Germinal center (tissue), 1 donor: ENCODE measurements at places on chromosomes 6 and 20.

DNA sequence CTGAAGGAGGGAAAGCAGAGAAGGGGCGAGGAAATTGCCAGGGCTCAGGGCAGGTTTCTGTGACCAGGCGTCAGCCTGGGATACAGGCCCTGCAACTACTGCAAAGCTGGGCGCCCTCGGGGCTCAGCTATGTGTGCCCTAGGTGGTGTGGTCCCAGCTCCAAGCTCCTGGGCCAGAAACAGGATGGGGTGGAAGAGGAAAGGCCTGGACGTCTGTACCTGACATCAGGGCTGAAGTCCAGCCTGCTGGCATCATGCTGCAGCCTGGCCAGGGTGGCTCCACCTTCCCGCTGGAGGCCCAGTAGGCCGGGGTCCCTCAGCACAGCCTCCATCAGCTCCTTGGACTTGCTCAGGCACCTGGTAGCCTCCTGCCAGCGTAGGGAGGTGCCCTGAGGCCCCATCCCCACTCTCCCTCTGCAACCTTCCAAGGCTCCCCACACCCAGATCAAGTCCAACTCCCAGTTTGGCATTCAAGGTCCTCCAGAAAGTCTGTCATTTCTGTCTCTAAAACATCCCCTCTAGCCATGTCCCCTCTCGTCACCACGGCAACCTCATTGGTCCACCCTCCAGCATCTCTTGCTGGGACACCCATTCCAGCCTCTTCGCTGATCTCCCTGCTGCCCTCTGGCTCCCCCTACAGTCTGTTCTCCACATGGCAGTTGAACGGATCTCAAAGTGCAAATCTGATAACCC is 38.2 kb downstream of the KIAA1755 start:
- DNase-seq = peak; percentile 79

DNA sequence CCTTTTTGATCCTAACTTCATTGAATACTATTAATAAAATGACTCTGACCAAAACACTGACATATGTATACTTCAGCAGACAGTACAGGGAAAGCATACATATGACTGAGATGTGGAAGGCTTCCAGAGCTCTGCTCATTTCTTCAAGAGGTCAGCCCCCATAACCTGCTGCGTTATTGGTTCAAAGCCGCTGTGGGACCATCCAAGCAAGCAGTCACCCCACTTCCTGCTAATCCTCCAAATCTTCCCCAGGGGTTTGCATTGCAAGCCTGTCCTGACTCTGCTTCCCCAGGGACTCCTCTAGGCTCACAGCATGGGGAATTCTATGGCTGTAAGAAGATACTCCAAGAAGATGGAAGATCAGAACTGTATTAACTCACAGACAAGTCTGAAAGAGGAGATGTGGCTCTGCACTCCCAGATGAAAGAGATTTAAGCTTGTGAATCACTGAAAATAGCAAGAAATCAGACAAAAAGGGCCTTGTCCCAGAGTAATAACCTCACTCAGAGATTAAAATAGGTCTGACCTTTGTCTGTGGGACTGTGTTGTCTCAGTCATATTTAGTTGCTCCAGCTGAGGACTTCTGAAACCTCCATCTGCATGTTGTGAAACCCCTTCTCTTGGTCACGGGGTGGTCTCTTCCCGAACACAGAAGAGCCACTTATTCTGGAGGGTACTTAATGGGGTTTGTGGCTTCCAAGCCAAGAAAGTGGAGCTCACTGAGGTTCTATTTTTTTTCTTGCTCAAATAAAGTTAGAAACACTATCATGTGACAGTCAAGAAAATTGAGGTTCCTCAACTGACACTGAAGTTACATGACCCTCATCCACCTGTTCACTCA is 101.5 kb upstream of the MARCKS start:
- DNase-seq = peak; percentile 9

GRCh38 chr6:121347484-121347883 is 13.2 kb upstream of the TBC1D32 start:
- DNase-seq = no peak

DNA sequence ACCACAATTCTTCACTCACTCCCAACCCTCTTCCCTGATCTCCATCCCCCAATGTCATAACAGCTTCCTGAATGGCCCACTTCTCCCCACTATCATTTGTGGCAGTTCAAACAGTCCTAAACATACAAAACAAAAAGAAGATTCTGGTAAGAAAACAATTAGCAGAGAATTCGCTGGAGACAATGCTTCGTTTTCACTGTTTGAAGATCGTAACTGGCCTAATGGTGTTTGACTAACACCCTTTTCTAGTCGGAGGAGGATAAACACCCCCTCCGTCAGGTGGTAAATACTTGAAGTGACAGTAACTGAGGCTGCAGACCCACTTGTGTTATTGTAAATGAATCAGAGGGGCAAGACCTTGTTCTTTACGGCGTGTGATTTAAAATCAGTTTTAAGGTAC is 3.8 kb downstream of the EYA2 start:
- DNase-seq = no peak

DNA sequence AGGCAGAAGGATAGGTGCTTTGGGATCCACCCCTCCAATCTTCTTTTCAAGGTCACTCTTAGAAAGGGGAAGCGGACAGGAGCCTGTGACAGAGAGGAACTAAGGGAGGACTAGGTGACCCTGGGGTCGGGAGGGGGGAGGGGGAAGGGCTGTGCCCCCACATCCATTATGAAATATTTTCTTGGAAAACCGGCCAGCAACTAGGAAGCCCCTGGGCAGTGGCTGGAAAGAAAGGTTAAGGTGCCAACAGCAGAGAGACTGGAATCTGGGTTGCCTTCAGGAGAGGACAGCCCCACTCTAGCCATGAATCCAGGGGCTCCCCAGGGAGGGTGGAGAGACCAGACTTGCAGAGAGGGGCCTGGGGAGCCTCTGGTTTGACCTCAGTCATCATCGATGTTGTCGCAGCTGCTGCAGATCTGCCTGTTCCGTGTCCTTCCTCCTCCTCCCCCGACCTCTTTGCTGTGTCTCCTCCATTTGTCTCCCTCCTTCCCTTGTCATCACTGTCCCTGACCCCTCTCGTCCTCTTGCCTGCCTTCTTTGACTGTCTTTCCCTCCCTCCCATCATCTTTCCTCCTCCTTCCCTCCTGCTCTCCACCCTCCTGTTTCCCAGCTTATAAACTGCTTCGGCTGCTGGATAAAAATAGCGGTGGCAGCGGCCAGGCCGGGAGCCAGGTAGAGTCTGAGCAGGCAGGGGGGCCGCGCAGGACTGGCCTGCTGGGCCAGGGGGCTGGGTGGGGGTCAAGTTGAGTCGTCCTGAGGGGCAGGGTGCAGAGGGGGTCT is 3.2 kb downstream of the SLC29A1 start:
- DNase-seq = no peak

DNA sequence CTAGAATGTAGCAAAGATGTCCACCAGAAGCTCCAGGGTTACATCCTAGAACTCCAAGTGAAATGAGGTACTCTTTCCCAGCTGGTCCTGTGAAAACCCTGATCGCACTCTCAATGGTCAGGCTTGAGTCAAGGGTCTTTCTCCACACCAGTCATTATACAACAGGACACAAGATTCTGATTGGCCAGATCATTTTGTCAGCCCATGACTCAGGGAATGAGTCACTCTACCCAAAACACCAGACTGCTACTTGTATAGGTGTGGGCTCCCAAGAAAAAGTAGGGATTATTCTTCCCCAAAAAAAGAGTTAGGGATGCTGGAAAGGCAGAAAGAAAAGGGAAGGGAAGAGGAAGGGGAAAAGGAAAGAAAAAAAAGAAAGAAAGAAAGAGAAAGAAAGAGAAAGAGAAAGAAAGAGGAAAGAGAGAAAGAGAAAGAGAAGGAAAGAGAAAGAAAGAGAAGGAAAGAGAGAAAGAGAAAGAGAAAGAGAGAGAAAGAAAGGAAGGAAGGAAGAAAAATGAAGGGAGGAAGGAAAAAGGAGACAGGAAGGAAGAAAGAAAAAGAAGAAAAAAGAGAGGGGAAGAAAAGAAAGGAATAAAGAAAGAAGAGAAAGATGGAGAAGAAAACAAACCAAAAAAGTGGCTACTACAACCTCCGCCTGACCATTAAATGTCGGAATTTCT is 30.5 kb downstream of the ANKEF1 start:
- DNase-seq = no peak

- DNase-seq = no peak
Observed at GRCh38 chr6:118746145-118746824, 94.9 kb upstream of the CEP85L start.

GRCh38 chr6:53795340-53795701 is 516 bp downstream of the LRRC1 start:
- no peak for DNase-seq

- no peak for DNase-seq
Observed at GRCh38 chr6:28758818-28759235, 165.0 kb downstream of the TRIM27 start.

GRCh38 chr6:41733707-41734665 is 1.4 kb downstream of the TFEB start:
- DNase-seq = peak; percentile 96
